ENCODE measurements at places on chromosomes 1 and 21. TPM values are rescaled to one million over a fixed set of nuclear protein-coding genes. Genes with fewer than 3 reads are reported as not detected.

Gene CD244
- 0.36 TPM for polyA plus RNA-seq

Gene PLA2G2F
- polyA plus RNA-seq, result 0.17 TPM

Gene KRTAP10-8
- not detected for polyA plus RNA-seq

Gene CAPZB
- polyA plus RNA-seq, result 229 TPM

GRCh38 chr1:202976633-202977032 is 9.6 kb upstream of the CYB5R1 start:
- DNase-seq, result no peak

DNA sequence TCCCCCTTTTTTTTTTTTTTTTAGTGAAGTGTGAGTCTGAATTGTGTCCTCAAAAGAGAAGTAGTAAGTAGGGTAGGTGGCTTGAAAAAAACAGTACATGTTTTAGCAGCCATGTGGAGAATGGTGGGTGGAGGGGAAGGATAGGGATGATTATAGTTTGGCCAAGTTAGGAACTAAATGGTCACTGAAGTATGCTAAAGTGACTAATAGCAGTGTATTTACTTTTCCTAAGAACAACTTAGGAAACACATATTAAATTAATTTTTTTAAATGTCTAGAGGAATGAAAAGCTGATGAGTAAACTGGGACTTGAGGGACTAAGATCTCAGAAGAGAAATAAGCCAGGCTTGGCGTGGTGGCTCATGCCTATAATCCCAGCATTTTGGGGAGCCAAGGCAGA is 55.5 kb downstream of the PLA2G4A start:
- DNase-seq, result no peak

GRCh38 chr1:51044199-51044598 is 57.8 kb upstream of the C1orf185 start:
- DNase-seq, result no peak

GRCh38 chr1:41097105-41097504 is 75.6 kb upstream of the SLFNL1 start:
- DNase-seq, result no peak

GRCh38 chr1:202516434-202516877 is 168.0 kb downstream of the PPP1R12B start:
- DNase-seq, result no peak

GRCh38 chr1:33072707-33073106 is 8.2 kb upstream of the AZIN2 start:
- DNase-seq, result no peak

GRCh38 chr1:165633614-165634013 is 2.6 kb downstream of the MGST3 start:
- DNase-seq, result no peak

DNA sequence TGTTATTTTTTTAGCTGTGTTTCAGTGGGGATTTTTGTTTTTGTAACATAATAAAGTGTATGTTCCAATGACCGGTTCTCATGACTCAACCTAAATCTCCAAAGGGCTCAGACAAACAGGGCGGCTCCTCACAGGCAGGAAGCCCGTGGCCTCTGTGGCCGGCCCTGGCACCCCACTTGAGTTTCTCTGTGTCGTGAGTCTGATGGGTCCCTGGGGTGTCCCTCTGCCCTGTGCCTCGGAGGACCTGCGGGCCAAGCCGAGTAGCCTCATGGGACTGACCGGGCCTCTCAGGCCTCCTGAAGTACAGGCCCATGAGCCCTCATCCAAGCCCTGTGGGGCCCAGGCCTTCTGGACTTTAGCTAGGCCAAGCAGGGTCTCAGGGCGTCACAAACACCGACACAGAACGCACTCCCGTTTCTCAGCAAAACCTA is 16.1 kb upstream of the CCDC27 start:
- no peak for DNase-seq

DNA sequence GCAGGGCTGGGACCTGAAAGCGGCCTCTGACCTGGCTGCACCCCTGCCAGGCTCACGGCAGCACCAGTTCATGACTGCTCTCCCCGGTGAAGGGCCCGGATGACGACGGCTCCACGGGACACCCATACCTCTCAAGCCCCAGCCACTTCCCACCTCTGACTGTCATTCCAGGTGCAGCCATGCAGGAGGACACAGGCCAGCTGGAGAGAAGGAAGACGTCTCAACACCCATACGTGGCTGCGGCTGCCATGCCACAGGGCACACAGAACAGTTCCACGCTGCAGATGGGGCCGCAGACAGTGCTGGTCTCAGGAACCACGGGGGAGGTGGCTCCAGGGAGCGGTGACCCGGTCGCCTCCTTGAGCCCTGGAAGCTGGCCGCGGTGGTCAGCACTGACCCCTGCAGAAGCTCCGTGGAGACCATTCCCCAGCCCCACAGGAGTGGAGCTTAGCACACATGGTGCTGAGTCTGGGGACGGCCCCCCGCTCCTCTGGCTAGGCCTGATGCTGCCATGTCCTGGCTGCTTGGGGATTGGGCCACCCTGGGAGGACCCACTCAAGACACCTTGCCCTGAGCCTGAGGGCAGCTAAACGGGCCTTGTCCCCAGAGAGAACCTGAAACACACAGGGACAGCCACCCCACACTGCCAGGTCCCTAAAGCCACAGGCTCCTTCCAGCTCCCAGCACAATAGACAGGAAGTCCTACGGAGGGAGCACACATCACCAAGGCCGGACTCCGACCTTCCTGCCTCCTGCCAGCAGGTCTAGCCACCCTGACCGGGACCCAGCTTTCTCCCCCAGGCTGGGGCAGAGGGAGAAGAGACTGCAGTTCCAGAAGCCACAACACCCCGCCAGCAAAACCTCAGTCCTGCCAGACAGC is 8.6 kb downstream of the WNT9A start:
- no peak for DNase-seq

- no peak for DNase-seq
Observed at GRCh38 chr1:228801068-228801467, 65.8 kb downstream of the RHOU start.

- no peak for DNase-seq
Observed at GRCh38 chr1:201164645-201165044, 10.4 kb upstream of the TMEM9 start.

DNA sequence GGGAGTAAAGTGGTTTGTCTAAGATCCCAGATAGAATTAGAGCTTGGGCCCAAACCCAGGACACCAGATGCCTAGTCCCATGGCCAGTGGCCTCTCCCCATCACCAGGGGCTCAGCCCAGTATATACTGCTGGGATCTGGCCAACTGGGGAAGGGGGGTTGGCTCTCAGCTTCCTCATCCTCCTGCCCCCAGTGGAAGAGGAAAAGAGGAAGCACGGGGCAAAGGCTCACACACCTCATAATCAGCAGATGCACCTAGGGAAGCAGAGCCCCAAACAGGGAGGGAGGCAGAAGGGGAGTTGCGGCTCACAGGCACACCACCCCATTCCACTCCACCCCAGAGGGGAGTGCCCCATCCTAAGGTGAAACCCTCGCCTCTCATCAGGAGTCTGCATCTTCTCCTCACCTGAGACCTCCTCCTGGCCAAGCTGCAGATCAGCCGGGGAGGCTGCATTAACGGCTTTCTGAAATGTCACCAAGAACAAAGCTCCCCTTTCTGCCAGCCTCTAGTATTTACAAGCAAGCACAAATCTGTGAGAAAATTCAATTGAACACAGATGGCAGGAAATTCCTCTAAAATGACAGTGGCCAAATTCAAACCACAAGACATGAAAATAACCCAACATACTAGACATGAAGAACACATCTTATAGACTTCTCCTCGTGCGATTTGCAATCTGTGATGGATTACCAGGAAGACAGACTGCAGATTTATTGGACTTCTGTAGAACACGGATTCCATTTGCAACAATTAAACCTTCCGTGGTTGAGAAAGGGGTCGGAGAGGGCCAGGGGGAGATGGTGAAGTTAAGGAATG is 82.8 kb downstream of the GLIS1 start:
- DNase-seq, result no peak

- DNase-seq, result no peak
Observed at GRCh38 chr21:44057960-44058651, 46.0 kb downstream of the TRAPPC10 start.

DNA sequence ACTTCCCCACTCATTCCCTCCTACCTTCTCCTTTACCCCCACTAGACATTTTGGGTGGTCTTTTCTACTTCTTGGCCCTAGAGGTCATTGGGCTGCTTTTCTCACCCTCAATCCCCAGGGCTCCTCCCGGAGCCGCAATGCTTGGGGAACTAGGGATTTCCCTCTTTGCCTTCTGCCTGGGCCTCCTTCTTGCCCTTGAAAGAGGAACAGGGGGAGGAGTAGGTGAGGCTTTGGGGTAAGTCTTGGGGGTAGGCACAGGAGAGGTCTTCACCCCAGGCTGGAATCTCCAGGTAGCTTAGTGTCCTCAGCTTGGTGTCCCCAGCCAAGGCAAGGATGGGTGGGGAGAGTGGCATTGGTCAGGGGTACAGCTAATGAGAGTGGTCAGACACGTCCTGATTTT is 56.2 kb upstream of the EPS8L3 start:
- DNase-seq, result no peak

DNA sequence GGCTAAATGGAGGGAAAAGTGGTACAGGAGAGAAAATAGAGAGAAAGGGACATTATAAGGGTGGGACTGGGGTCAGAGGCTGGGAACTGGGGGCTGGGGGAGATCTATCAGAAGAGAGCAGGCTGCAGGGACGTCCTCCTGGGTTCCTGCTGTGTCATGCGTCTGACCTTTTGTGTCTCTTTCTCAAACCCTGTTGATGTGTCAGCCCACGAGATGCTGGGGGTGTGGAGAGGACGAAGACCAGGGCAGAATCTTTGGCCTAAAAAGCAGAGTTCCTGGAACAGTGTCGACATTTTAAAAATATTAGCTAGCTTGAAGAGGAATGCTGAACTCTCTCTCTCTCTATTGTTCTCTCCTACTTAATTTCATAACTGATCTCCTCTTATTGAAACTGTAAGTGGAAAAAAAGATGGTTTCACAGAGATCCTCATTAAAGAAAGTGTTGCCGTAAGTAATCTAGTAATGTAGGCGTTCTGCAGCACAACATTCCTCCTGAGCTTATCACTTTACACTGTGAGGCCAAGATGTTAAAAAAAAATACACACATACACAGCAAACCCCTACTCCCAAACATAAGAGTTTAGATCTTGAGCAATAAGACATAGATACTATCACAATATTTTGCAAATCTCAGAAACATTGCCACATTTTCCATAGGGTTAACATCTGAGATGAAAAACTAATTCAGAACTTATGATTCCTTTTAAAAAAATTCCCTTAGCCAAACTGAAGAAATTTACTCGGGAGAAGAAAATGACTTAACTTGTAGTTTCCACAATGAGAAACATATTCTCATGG is 52.6 kb downstream of the RUNX1 start:
- no peak for DNase-seq

DNA sequence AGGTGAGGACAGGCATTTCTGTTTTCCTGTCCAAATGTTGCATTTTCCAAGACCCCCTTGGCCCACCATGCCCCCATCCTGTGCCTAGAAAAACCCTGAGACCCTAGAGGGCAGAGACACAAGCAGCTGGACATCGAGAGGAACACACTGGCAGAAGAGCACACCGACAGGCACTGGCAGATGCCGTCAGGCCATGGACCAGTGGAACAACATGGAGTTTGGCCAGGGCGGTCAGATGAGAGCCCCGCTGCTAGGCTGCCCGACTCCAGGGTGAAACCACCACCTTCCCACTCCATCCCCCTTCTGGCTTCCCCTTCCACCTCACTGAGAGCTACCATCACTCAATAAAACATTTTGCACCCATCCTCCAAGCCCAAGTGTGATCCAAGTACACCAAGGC is 438.4 kb downstream of the SIPA1L2 start:
- no peak for DNase-seq

GRCh38 chr1:84272401-84272800 is 29.1 kb upstream of the SAMD13 start:
- no peak for DNase-seq

DNA sequence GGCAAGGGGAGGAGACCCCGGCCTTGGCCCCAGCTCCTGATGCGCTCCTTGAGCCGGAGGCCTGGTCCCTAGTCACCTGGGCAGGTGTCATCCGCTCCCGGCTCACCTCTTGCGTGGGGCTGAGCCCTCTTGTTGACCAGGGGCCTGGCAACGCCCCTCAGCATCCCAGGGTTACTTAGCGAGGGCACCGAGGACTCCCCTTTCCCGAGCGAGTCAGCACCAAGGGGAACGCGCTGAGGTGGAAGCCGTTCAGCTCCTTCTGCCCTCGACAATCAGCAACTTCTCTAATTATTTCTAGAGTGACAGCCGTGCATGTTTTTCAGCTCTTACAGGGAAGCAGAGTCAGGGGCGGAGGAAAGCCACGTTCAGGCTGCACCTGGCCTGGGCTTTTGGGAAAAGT is 522 bp downstream of the SLC45A1 start:
- DNase-seq, result no peak

DNA sequence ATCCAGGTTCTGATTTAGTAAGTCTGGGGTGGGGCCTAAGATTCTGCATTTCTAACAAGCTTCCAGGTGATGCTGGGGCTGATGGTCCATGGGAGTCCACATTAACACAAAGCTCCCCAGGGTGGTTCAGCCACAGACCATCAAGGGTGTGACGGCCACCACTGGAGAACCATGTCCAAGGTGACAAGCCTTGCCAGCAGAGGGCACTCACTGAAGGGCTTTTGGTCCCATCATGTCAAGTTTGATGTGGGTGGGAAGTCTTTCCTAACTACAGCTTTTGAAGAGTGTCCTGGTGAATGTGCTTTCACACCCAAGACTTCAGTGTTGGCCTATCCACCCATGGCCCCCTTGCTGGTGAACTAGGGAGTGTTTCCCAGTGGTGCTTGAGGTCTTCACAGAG is 67.1 kb downstream of the UBE2T start:
- DNase-seq, result no peak

DNA sequence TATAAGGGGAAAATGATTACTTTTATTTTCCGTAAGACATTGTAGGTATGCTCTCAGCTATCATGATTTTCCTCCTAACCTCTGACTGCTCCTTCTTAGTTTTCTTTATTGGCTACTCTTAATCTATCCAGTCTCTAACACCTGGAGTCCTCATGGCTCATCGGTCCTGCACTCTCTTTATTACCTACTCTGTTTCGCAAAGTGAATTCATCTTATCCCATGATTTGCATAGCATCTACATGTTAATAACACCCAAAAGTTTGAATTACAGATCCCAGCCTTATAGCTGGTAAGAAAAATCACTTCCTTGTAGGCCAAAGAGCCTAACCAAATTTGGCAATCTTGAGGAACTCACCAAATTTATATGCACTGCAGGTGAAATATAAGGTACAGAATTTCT is 136.3 kb downstream of the CDC42BPA start:
- no peak for DNase-seq

DNA sequence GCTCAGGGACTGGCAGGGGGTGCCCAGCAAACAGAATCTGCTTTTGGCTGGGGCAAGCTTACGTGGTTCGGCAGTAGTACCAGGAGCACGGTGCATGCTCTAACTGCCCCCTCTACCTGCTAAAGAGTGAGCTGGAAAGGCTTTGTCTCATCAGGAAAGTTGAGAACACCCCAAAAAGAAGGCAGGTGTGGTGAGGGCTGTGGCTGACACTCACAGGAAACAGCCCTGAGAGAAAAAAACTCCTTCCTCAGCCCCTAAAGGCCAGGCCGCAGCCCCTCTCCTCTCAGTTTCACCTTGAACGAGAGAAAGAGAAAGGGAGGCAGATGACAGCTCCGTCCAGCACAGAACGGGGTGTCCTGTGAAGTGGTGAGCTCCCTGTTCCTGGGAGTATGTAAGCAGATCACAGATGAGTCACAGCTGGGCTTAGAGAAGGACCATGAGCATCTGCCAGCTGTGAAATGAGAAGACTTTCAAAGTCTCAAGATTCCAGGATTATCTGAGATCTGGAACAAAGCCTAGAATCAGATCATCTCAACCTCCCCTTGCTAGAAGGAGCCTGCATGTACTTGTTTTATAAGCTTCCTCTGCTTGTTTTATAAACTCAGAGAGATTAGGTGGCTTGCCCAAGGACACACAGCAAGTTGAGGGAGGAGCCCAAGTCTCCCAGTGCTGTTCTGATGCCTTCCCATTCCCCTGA is 13.4 kb downstream of the LAPTM5 start:
- no peak for DNase-seq

GRCh38 chr1:8343464-8344001 is 25.6 kb downstream of the SLC45A1 start:
- DNase-seq, result no peak

Data from renal cortex interstitium (tissue), 15 donors.